H1 (cell line): ENCODE measurements at places on chromosomes 4 and X.

DNA sequence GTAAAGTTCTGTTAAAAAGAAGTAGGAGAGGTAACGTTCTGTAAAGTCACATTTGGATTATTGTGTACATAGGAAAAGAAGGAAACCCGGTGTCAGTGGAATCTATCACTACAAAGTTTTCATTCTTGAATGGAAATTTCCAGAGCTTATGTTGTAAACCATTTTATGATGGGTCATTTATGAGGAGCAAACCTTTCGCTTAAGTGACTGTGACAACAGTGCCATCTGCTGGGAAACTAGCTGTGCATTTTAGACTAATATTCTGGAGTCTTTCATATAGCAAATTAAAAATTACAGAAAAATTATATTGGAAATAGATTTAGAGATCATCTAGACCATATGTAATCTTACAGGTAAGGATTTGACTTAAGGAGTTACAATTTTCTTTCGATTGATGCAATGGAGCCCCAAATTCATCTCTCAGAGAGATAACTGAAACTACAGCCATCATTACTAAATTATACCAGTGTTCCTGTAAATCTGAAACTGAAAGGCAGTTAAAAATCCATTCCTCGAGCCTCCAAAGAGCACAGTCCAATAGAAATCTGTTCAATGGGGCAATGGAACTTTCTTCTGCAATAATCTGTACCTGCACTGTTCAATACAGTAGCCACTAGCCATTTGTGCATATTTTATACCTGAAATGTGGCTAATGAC, 26.9 kb downstream of the ASB9 start:
- DNase-seq, result no peak

GRCh38 chr4:98491899-98492559, 166.4 kb downstream of the TSPAN5 start:
- no peak for DNase-seq

- DNase-seq, result no peak
Measured at GRCh38 chr4:2275546-2276251, 13.8 kb upstream of the MXD4 start.

DNA sequence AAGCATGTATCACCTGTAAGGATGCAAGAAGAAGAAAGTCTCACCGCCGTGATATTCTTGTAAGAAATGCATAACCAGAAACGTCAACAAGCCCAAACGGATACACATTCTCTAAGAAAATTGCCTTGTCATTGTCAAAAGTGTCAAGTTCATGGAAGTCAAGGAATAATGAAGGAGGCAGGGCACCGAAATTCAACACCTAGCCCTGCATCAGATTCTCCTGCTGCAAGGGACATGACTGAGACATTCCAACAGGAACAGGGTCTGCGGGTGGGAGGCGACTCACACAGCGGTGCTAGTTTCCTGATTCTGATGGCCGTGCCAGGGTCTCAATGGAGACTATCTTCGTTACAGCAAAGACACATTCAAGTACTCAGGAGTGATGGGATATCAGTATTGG, 26.7 kb downstream of the IRF2 start:
- DNase-seq, result peak; percentile 49

DNA sequence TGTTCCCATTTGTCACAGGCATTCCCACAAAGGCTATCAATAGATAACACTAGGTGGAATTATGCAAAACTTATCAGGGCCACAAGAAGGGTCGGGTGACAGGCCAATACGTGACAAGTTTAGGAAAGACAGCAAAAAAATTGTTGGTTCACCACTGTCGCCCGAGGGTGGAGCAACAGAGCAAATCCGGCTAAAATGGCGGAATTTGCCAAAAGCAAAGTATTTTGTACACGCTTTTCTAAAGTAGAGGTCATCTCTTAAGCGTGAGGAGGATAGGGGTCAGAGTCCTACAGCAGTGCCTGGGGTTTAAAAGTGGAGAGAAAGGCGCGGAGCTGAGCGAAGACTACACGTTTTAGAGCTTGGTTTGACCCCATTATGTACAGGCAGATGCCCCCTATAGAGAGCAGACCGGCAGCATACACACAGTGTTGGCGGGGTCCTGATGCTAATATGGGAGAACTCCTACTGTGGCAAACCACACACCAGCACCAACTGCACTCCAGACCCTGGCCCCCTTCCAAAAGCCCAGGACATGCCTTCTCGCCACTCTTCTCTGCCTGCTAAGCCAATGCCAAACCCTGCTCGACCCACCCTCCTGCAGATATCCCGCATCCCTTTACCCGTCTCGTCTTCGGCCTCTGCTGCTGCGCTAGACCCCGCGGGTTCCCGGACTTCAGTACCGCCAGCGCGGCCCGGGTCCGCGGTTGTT, 733 bp downstream of the CCNA2 start:
- DNase-seq, result no peak

DNA sequence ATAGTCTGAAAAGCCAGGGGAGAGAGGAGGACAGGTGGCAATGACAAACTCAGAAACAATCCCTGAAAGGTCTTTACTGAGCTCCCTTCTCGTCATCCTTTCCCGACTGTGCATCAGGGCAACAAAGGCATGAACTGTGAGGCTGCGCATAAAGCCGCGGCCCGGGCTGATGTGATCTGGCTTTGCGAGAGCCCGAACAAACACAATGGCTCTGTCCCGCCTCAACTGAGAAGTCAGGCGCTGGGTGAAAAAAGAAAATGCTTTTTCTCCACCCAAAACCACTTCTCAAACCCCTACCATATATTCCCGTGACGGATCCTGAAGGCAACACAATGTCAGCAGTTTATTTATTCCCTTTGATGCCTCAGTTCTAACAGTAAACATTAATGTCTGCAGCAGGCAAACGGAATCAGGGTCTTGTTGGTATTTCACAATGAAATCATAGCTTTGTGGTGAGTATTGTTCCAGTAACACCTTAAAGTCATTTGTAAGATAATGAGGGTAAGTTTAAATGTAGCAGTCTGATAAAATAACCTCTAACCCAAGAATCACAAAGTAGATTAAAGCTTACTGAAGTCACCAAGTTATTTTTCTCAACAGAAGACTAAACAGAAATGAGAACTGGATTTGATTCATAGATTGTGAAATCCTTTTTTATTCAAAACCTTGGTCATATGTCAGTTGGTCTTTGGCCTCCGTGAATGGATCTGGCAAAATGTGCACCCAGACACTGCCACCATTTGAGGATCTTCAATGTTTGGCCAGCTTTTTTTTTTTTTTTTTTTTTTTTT, 67.4 kb downstream of the APBB2 start:
- no peak for DNase-seq

DNA sequence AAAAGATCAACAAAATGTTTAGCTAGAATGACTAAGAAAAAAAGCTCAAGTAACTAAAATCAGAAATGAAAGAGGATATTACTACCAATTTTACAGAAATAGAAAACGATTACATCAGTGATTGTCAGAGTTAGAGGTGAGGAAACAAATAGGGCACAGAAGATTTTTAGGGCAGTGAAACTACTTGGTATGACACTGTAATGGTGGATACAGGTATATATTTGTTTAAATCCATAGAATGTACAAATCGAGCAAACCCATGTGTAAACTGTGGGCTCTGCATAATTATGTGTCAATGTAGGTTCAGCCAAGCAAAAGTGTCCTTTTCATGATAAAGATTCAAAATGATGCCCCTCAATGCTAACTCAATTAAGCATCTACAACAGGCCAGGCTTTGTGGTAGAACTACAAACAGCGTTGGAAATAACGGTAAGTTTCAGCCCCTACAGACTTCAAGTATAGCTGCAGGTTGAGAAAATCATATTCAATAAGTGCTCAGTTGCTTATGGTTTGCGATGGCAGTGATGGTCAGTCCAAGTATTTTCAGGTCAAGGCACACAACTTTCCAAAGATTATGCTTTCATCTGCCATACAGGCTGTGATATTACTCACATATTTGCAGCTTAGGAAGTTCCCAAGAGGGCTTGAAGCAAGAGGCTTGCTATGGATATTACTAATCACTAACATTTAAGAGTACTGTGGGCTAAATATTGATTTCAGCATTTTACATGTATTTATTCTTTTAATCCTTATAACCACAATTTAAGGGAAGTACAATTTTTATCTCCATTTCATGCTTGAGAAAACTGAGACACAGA, 158.6 kb downstream of the TET2 start:
- no peak for DNase-seq

DNA sequence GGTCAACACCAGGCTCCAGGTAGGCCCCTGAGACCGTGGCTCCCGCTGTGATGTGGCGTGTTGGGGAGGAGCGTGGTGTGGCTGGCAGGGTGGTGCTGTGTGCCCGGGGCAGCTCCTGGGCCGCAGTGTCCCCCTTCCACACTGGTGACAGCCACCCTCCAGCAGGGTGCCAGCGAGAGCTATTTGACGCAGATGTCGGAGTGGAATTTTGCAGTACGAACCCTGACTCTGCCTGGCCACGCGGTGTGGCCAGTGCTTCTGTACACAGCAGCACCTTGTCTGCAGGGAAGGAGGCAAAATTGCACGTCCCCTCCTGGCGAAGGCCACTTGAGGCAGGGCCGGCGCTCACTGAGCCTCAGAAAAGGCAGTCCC, 53.2 kb downstream of the CPZ start:
- peak; percentile 41 for DNase-seq

DNA sequence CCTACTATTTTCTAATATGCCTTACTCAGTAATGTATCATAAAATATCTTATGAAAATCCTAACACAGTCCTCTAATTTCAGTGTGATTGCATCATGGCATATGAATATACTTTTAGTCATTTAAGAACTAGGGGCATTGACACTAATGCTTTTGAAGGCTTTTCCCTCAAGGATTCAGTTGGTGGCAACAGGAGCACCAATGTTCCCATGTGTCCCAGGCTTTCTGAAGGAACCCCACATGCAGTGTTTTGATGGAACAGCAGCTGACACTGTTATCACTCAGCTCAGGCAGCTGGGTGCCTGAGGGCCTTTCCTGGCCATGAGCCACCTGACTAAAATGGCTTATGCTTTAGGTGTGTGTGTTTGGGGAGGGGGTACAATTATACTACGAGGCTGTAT, 348.3 kb downstream of the ARHGAP24 start:
- DNase-seq, result no peak

- peak; percentile 51 for DNase-seq
Measured at GRCh38 chrX:40005292-40006011, 92.3 kb downstream of the BCOR start.

DNA sequence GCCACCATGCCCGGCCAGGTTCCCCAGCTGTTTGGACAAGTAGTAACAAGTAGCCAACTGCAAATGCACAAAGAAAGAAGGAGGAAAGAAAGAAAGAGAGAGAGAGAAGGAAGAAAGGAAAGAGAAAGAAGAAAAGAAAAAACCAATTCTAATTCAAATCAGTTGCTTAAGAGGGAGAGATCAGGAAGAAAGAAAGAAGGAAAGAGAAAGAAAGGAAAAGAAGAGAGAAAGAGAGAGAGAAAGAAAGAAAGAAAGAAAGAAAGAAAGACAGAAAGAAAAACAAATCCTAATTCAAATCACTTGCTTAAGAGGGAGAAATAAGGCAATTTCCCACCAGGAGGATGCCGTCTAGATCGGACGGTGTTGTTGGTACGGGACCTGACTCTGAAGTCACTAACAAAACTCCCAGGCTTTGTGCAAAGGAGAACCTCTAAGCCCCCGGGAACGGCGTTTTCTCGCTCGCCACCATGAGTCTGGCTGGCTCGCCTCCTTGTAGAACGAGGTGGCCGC, 95.5 kb upstream of the PPP2R3B start:
- no peak for DNase-seq

GRCh38 chr4:105387466-105387865, 86.4 kb downstream of the PPA2 start:
- DNase-seq, result no peak

- no peak for DNase-seq
Measured at GRCh38 chr4:120819805-120820437, 102.6 kb downstream of the PRDM5 start.

DNA sequence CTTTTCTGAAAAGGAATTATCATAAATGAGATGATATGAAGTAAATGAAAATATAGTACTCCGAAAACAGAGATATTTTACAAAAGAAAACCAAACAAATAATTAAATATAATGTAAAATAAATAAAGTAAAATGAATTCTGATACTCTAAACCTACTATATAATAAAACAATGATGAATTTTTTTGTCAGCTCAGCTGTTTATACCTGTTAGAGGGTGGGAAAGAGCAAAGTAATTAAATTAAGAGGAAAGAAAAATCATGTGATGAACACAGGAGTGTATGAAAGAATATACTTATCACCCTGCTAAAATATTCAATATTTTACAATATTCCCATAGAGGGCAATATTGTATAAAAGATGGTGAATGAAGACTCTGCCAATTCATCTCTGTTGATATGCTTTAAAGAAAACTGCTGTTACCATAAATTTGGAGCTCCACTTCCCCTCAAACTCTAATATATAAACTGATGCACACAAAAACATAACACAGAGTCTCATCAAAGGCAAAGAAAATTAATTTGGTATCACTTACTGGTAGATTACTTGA, 6.5 kb upstream of the NDST4 start:
- no peak for DNase-seq

- no peak for DNase-seq
Measured at GRCh38 chrX:54288277-54288676, 69.6 kb downstream of the WNK3 start.

- DNase-seq, result no peak
Measured at GRCh38 chrX:42119076-42119475, 195.7 kb upstream of the CASK start.

DNA sequence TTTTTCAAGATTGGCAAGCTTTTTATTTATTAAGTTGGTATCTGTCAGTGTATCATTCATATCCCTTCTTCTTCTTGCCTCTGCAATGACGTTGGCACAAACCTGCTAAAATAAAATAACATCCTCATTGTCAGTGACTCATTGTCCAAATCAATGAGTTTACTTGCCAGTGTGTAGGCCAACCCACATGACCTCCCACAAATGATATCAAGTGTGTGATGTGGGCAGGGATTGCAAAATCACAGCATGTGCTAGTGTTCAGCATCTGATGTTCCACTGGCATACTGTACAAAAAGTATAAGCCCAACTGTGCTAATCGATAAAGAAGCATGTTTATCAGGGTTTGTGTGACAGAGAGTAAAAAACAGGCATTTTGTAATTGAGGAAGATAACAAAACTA, 25.5 kb downstream of the GPAT3 start:
- no peak for DNase-seq

GRCh38 chr4:146232131-146232722, 17.9 kb downstream of the REELD1 start:
- DNase-seq, result no peak

- no peak for DNase-seq
Measured at GRCh38 chr4:81136161-81136905, 78.7 kb downstream of the PRKG2 start.

DNA sequence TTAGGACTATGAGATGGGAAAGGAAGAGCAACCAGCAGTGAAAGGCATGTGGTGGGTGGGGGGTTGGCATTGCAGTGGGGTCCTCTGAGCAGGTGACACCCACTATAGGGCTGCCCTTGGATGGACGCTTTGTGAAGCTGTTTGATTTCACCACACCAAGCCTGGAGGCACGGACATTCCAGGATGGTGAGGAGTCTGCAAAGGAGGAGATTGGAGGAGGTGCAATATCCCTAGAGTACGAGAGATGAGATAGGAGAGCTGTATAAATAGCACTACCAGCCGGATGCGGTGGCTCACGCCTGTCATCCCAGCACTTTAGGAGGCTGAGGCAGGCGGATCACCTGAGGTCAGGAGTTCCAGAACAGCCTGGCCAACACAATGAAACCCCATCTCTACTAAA, 42.3 kb downstream of the SHOX start:
- no peak for DNase-seq
